ENCODE measurements at places on chromosomes 11 and 22. TPM values are rescaled to one million over a fixed set of nuclear protein-coding genes. Genes with fewer than 3 reads are reported as not detected.

- DNase-seq: no peak
Observed at GRCh38 chr11:30859669-30860068, 273.5 kb upstream of the MPPED2 start.

DNA sequence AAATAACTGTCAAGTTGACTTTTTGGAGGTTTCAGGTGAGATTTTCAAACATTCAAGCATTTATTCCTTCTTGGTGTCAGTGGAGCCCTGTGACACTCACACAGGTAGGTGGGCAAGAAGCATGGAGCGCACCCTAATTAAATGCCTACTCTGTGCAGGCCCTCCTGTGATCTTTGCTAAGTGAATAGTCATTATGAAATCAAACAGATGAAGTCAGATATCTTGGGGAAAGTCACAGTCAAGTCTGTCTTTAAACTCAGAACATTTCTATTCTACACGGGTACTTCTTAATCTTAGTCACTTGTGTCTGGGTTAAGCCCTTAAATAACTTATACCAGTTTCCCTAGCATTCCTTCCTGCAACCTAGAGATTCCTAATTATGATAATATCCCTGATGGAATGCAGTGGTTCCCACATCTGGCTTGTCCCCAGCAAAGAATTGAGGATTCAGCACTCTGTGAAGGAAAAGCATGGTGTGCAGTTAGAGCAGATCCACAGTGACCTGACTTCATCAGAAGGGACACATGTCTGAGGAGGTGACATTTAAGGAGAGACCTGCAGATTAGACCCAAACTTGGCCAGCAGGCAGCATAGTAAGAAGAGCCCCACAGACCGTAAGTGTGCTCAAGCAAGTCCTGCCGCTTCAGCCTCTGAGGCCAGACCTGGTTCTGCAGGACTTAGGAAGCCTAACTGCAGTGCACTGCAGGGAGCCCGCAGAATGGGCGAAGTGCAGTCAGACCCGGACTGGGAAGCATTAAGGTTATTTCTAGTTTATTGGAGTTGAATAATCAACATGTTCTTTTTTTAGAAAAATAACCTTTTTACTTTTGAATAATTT, 85.3 kb upstream of the GAL start:
- no peak for DNase-seq

Gene CHST1
- 2.4 TPM for total RNA-seq

Gene KCNK4
- 0.25 TPM for total RNA-seq

GRCh38 chr11:103364687-103365086, 255.5 kb downstream of the DYNC2H1 start:
- no peak for DNase-seq

DNA sequence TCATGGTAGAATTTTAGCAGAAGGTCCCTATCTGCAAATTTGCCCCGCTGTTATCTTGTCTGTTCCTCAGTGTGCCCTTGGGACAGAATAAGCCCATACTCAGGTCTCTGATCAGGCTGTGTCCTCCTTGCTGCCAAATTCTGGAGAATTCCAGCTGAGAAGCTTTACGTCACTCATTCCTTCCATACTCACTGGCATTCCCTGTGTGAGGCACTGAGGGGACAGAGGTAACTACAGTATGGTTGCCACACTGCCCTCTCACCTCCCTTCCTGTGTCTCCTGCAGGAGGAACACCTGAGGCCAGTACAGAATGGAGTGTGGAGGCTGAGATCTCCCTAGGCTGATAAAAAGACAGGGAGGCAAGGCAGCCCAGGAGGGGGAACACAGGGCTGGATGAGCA, 31.5 kb downstream of the SHISA8 start:
- no peak for DNase-seq

DNA sequence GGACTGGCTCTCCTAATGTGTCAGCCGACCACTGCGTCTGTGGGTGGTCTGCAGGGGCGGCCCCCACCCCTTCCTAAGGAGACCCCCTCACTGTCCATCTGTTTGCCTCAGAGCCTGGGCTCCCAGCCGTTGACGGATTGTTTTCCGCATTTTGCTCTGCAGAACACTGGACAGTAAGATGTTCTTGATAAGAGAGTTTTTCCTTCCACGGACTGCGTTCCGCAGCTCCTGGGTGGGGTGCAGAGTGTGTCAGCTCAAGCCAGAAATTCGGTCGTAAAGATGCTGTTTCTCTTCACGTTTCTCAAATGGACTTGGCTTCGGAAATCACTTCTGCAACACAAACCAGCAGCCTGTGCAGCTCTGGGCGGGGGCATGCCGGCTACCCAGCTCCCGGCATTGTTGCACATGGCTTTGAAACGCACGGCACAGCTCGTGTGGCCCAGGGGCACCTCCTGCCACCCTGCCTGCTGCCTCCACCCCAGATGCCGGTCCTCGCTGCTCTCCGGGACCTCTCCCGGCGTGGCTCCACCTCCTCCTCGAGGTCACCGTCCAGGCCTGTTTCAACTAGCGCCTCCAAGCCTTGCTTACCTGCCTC, 2.9 kb upstream of the MRGPRG start:
- peak; percentile 11 for DNase-seq

Gene CATSPERZ
- 2.0 TPM for total RNA-seq

- DNase-seq: no peak
Observed at GRCh38 chr11:35154952-35155351, 16.0 kb downstream of the CD44 start.

- DNase-seq: no peak
Observed at GRCh38 chr11:3894128-3894731, 38.8 kb downstream of the STIM1 start.

DNA sequence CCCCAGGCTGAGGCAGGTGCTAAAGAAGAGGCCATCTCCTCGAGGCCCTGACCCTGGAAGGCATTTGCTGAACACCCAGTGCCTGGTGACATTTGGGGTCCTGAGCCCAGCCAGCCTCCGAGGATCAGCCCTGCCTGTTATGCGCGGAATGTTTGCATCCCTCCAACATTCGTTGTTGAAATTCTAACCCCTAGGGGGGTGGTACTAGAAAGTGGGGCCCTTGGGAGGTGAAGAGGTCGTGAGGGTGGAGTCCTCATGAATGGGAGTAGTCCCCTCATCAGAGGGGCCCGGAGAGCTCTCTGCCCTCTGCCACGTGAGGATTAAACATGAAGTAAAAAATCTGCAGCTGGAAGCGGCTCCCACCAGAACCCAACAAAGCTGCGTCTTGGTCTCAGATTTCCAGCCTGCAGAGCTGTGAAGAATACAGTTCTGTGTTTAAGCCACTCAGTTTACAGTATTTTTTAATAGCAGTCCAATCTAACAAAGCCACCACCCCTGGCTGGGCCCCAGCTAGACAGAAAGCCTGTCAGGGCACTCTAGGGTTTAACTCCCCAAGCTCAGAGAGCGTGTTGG, 35.3 kb upstream of the SEPTIN5 start:
- DNase-seq: no peak

GRCh38 chr11:30422447-30423278, 99.8 kb downstream of the ARL14EP start:
- DNase-seq: peak; percentile 26

- no peak for DNase-seq
Observed at GRCh38 chr11:116473206-116473769, 299.5 kb downstream of the BUD13 start.

DNA sequence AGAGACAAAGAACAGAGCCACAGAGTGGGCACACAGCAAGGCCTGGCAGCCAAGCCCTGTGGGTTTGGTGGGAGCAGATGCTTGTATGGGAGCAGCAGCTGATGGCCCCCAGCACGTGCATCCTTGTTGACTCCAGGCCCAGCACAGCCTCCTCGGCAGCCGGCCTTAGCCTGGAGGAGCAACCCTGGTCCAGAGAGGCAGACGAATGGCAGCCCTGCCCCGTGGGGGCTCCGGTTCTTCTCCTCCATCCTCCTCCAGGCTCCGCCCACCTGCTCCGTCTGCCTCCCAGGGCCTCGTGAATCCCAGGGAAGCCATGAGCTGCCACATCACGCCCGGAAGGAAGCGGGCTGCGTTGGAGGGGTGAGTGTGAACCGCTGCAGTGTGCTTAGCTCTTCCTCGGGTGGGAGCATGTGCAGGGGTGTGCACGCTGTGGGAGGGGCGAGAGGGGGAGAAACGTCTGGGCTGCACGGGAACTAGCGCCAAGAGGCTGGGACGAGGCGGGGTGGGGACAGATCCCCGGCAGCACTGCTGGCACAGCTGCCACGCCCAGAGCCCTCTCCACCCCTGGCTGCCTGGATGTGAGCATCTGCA, 36.3 kb upstream of the JAM3 start:
- peak; percentile 51 for DNase-seq

- DNase-seq: no peak
Observed at GRCh38 chr22:42468841-42469240, 36.6 kb upstream of the NFAM1 start.

Gene C11orf65
- total RNA-seq: 1.1 TPM

Gene MFRP
- not detected for total RNA-seq

DNA sequence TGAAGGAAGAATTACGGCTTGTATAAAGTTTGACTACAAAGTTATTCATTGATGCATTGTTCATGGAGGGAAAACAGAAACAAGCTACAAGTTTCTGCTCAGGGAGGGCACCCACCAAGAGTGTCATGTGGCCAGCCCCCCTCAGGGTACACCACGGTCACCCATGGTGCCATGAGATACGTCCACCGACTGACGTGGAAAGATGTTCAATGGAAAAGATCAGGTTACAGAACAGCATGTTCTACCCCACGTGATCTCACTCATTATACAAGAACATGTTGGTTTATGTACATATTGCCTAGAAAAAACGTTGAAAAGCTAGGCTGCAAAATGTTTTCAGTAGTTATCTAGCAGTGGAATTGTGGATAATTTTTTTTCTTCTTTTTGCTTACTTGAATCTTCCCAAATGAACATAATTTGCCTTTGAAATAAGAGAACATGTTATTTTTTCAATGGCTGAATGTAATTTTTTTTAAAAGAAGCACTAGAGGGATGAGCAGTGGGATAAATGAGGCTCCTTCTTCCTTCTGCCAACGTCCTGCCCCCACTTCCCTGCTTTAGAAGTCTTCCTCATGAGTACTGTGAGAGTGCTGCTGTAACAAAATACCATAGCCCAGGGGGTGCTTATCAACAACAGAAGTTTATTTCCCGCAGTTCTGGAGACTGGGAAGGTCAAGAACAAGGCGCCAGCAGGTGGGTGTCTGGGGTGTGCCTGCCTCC, 22.5 kb downstream of the RCN1 start:
- DNase-seq: no peak

Gene CDON
- 33.3 TPM for total RNA-seq

GRCh38 chr11:57306161-57306876, 18.4 kb downstream of the TNKS1BP1 start:
- DNase-seq: no peak

Gene RASSF10
- 2.6 TPM for total RNA-seq

DNA sequence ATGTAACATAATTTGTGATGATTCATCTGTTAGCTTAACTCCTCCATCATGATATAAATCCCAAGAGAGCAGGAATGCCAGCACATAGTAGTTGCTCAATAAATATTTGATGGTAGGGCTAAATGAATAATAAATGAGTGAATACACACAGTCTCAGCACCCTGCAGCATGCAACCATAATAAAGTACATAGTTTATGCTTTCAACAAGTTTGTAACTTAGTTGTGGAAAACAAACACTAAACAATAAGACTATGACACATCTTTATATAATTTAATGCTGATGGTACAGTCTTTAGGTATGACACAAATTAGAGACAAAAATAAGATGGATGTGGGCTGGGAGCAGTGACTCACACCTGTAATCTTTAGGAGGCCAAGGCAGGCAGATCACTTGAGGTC, 3.8 kb downstream of the ALKBH8 start:
- no peak for DNase-seq

DNA sequence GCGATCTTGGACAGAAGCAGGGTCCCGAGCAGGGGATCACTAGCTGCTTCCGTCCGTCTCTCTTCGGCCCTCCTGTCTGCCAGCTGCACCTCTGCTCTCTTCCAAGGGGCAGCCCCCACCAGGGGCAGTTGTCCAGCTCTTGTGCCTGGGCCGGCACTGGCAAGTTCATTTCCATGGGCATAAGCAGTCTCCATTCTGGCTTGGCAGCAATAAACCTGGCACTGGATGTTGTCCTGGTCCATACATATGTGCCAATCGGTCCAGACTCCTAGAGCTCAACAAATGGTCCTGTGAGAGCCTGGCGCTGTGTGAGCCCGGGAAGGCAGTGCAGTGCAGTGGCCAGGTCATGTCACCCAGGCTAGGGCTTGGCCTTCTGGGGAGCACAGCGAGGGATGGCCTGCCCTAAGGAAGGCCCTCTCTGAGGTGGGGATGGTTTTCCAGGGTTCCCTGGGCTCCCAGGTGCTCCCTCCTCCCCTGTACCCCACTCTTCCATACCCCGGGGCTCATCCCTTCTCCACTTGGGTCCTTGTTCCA, 60.4 kb downstream of the RPS6KA4 start:
- no peak for DNase-seq

DNA sequence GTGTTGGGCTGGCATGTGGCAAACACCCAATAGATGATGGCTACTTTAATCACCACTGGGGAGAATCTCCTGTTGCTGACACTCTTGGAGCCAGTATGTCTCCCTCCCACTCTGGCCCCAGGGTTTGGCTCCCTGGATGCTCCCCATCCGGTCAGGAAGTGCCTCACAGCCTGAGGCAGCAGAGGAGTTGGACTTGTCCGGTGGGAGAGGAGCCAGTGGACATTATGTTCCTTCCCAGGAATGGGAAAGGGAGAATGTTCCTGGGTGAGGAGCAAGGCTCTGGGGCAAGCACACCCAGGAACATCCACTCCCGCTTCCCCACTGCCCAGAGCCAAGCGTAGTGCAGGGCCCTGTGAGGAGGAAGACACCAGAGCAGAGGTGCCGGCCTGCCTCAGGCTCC, 84.6 kb upstream of the NAV2 start:
- DNase-seq: no peak

- no peak for DNase-seq
Observed at GRCh38 chr11:85724748-85725465, 38.9 kb upstream of the CCDC89 start.

Gene PANX3
- not detected for total RNA-seq

GRCh38 chr22:49544286-49544685, 283.4 kb downstream of the BRD1 start:
- DNase-seq: no peak

GRCh38 chr22:24180316-24181087, 785 bp upstream of the SUSD2 start:
- DNase-seq: no peak

DNA sequence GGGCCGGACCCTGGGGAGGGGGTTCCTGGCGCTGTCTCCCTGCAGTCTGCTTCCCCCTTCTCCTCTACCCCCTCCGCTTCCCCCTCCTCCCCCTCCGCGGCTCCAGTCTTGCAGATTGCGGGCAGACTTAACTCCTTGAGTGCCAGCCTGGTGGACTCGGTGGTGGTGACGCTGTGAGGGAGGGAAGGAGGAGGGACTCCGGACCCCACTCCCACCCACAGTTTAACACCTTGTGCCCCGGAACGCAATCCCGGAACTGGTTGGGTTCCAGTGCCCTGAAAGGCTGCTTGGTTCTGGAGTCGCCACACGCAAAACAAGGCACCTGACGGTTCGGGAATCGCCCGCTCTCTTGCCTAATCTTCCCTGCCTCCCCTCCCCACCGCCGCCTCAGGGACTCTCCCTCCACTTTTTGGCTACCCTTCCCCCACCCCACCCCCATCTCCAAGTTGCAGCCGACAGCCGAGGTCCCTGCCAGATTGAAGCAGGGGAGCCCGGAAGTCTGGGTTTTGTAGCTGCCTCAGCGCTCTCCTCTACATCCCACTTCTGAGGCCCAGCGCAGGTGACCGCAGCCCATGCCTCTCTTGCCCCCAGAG, 3.9 kb upstream of the BCL9L start:
- DNase-seq: peak; percentile 75

Gene OR5D18
- not detected for total RNA-seq

Data from WTC11 (cell line).